AG08395 (cell line): ENCODE measurements at places on chromosomes 1 and 21.

GRCh38 chr1:106278716-106279115, 777.8 kb upstream of the PRMT6 start:
- DNase-seq: no peak

DNA sequence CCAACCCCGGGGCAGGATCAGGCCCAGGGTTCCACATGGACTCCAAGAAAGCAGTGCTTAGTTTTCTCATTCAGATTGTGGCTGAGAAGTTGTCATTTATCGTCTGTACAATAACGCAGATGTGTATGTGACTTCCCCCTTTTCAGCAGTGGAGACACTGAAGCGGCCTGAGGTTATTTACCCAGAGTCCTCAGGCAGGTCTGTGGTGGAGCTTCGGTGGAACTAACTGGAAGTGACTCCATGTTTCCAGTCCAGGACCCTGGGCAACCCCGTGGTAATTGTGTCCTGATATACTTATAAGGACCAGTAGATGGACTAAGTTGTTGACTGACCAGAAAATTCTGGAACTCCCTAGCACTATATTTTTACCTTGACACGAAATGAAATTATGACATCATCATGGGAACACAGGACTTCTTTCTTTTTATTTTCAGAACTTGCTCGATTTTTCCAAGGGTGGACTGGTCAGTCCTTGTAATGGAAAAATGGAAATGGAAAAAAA, 1.0 kb upstream of the IER5 start:
- DNase-seq: no peak

- peak; percentile 9 for DNase-seq
Measured at GRCh38 chr1:50279622-50280330, 143.5 kb downstream of the DMRTA2 start.

DNA sequence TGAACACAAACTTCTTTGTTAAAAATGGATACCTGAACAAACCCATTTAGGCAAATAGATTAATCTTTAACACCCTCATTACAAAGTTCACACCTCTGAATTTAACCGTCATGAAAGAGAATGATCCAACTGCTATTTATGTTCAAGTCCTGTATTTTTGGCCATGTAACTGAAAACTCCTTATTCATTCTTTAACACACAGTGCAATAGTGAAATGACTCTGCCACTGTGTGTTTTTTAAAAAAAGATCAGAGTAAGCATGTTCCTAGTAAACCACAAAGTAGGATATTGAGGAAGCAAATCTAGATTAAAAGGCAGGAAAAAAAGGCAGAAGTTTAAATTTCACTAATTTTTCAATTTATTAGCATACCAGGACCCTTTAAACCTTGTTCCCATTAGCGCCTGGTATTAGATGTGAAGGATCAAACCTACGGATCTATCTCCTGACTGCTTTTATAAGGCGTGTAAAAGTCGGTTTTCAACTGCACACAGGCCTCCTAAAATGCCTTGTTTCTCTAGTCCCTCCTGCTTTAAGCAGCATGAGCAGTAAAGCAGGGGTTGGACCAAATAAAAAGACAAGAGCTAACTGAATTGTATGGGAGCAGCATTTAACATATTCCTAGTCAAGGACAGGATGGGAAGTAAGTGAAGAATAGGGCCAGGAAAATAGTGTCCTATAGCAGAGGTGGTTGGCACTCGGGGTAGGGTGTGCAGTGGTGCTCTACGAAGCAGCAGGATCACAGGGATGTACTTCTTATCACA, 33.4 kb downstream of the NUCKS1 start:
- no peak for DNase-seq

DNA sequence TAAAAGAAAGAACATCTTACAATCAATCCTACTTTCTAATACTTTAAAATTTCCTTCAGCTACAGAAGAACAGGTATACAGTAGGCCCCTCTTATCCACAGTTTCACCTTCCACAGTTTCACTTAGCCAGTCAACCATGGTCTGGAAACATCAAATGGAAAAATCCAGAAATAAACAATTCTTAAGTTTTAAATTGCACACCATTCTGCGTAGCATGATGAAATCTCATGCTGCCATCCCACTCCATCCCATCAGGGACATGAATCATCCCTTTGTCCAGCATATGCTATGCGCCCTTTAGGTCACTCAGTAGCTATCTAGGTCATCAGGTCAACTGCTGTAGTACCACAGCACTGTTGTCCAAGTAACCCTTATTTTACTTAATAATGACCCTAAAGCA, 67.7 kb downstream of the HSF2BP start:
- no peak for DNase-seq

DNA sequence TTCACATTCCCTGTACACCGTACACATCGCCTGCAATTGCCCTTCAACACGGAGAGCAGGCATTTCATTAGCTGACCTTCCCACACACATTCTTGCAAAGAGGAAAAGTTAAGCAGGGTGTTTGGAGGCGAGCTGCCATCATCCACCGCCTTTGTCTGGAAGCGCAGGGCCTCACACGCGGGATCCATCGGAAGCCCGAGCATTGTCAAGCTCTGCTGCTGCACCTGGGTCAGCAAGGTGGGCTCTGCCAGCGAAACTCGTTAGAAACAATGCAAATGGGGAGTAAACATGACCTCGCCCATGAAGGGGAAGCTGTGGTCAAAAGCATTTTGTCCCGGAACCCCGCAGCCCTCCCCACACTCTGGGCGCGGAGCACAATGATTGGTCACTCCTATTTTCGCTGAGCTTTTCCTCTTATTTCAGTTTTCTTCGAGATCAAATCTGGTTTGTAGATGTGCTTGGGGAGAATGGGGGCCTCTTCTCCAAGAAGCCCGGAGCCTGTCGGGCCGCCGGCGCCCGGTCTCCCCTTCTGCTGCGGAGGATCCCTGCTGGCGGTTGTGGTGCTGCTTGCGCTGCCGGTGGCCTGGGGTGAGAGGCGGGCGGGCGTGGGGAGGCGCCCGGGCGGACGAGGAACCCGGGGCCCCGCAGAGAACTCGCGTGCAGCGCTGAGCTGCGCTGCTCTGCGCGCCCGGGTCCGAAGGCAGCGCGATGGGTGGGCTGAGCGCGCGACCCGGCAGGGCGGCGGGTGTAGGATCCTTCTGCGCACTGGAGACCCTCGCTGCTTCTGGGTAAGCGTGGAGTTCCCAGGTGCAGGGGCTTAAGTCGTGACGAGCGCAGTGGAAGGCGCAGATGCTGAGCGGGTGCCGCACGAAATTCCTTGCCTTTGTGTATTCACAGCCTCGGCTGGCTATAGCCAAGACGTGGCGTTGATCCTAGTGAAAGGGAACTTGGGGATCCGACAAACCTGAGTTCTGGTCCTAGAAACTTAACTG, at the start of gene CR1:
Gene CR1, plus strand, starts transcription at position 357 of the 992 bp plus-strand sequence. Its CDS starts 111 bp downstream, at position 468.
- DNase-seq: peak; percentile 3
